ENCODE measurements at places on chromosomes 5 and 9.

- no peak for DNase-seq
Measured at GRCh38 chr5:89053547-89053946, 170.6 kb upstream of the MEF2C start.

GRCh38 chr9:137314561-137315560 is 12.8 kb upstream of the NRARP start:
- DNase-seq, result no peak

DNA sequence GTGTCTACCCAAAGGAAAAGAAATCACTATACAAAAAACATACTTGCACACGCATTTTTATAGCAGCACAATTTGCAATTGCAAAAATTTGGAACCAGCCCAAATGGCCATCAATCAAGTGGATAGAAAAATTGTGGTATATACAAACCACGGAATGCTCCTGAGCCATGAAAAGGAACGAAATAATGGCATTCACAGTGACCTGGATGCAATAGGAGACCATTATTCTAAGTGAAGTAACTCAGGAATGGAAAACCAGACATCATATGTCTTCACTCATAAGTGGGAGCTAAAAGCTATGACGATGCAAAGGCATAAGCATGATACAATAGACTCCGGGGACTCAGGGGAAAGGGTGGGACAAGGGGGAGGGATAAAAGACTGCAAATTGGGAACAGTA is 78.4 kb downstream of the ENC1 start:
- DNase-seq, result no peak

DNA sequence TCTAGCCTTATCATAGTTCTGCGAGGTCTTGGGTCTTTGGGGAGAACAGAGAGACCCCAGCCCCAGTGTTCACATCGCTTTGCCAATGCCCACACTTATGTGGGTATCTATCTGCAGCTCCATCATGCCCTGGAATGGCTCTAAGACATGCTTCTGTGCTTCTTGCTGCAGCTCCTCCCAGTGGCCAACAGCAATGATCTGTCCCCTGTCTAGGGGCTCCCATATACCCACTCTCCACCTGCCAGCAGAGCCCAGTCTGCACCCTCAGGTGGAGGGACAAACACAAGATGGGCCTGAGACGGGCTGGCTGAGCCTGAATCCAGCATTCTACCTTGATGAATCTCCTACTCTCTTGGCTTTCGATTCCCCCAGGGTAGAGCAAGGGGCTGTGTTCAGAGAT is 14.6 kb upstream of the DAP start:
- no peak for DNase-seq
